ENCODE measurements at places on chromosomes 13 and 19.

DNA sequence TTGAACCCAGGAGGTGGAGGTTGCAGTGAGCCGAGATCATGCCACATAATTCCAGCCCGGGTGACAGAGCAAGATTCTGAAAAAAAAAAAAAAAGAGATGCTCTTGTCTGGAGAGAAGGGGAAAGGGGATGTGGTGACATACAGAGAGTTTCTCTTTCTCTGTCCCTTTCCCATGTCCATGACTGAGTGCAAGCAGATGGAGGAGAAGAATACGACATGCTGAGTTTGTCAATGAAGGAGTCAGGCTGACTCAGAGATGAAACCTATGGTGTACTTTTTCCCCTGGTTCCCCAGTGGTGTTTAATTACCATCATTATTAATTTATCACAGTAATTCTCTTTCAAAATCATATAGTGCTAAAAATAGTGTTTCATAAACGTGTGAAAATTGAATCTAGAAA is 448.8 kb downstream of the FOXO1 start:
- DNase-seq = no peak

DNA sequence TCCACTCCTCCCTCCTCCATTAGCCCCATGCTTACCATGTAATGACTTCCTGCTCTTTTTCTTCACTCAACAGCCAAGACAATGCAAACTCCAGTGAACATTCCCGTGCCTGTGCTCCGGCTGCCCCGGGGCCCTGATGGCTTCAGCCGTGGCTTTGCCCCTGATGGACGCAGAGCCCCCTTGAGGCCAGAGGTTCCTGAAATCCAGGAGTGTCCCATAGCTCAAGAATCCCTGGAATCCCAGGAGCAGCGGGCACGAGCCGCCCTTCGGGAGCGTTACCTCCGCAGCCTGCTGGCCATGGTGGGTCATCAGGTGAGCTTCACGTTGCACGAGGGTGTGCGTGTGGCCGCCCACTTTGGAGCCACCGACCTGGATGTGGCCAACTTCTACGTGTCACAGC is 2.9 kb upstream of the PPP1R37 start:
- DNase-seq = no peak

DNA sequence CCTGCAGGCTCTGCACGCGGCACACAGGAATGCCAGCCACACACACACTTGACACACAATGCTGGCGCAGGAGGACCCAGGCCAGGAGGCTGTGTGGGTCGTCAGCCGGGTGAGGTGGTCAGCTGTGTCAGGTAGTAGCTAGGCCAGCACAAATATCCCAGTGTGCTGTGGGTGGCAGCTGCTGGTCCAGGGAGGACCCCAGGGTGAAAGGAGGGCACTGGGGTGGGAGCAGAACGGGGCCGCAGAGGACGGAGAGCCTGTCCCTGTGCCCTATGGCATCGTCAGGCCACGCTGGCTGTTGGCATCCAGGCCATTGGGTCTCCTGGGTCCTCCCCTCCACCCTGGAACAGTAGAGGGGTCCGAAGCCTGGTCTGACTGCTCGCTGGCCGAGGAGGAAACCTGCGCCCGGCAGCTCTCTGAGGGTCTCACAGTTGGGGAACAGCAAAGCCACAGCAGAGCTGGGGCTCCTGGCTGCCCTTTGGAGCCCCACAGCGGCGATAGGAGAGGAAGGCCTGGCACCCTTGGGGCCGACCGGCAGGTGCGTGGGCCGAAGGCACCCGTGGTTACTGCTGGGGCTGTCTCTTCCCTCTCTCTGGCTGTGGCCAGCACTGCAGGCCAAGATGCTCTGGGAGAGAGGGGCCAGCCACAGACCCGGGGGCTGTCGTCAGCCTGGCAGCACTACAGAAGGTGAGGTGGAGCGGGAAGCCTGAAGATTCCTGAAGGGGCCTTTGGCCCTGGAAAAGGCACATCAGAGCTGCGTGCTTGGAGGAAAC is 27.3 kb downstream of the C13orf46 start:
- DNase-seq = no peak

- no peak for DNase-seq
Observed at GRCh38 chr19:7636317-7636690, 606 bp upstream of the STXBP2 start.

DNA sequence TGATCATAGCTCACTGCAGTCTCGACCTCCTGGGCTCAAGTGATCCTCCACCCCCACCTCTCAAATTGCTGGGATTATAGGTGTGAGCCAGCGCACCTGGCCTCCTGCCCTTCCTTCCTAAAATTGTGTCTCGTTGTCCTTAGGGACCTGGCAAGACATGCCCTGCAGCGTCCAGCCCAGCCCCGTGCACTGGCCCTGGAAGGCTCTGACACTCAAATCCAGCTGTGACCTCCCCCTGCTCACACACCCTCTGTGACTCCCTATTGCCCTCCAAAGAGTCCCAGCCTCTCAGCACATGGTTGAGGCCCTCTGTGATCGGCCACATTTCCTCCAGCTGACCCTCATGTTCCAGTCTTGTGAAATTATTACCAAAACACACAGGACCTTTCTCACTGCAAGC is 4.9 kb downstream of the MPV17L2 start:
- no peak for DNase-seq

- DNase-seq = no peak
Observed at GRCh38 chr13:34777089-34777913, 164.8 kb upstream of the NBEA start.

DNA sequence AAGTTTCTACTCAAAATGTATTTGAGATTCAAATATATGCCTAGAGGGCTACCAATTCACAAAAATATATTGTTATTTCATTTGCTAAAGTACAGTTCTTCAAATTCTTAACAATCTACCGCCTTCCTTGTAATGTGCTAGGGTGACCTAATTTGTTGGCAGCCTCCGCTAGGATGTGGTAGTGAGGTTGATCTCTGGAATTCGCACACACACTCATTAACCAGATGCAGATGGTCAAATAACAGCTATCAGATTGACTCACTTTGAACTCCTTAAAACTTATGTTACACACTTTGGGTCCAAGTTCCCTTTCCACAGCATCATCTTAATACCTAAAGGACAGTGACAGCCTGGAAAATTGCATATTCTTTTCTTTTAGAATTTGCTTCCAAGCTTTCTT is 367.3 kb downstream of the DCT start:
- DNase-seq = no peak

DNA sequence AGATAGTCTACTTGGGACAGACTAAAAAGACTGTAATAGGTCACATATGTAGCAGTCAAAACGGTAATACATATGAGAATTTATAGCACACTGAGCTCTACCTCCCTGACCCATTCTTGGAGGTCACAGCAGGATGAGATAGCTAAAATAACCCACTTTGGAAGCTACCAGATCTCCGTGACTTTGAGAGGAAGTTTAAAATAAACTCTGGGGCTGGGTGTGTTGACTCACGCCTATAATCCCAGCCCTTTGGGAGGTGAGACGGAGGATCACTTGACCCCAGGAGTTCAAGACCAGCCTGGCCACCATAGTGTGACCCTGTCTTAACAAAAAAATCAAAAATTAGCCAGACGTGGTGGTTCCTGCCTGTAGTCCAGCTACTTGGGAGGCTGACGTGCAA is 45.3 kb downstream of the DHRS12 start:
- DNase-seq = no peak

GRCh38 chr19:15962319-15962718 is 13.5 kb downstream of the OR10H4 start:
- no peak for DNase-seq

GRCh38 chr13:23146811-23147625 is 33.8 kb upstream of the SGCG start:
- no peak for DNase-seq

DNA sequence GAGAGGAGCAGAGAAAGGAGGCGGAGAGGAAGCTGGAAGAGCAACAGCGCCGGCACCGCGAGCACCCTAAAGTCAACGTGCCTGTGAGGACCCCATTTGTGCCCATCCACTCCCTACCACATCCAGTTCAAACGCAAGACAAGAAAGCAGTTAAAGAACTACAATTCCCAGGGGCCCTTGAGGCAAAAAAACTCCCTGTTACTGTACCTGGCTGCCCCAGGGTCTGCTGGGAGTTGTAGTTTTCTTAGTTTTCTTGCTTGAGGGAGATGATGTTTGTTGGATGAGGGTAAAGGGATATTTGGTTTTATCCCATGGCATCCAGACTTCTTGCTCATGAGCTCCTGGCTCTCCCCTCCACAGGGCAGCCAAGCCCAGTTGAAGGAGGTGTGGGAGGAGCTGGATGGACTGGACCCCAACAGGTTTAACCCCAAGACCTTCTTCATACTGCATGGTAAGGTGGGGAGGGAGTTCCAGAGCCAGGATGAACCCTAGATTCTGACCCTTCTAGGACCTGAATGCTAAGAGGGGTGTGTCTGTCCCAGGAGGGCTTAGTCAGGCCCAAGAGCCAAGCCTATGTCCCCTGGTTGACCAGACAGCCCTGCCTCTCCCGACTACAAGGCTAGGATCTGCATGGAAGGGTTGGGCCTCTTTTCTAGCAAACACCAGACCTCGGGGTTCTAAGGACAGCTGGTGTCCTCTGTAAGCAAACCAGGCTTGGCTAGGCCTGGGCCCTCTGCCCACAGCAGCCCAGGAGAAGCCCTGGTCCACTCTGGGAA is 13.2 kb downstream of the NUCB1 start:
- no peak for DNase-seq

DNA sequence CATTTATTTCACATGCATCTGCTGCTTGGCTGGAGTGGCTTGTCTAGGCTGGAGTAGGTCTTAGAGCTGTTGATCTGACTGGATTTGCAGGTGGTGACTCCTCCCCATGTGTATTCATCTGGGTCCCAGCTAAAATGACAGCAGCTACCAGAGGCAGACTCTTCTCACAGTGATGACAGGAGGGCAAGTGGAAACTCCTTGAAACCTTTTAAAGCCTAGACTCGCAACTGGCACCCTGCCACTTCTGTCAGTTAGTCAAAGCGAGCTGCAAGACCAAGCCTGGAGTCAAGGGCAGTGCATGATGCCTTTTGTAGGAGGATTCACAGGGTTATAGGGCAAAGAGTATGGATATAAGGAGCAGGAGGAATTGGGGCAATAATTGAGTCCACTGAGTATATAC is 65.2 kb downstream of the TEX26 start:
- DNase-seq = no peak

DNA sequence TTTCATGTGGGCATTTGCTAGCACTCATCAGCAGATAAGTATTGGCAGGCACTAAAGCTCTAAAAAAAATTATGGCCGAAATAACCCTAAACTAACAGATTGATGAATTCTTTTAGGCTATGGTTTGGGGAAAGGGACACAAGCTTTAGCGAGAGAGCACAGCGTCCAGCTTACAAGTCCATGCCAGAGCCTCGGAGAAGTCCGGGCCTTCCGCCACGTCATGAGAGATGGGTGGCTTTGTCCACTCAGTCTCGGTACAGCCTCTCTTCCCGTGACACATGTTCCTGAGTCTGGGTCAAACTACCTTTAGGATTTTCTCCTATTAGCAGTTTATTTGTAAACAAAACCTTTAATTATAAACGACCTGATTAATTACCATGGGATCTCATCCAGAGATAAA is 27.7 kb downstream of the TMTC4 start:
- DNase-seq = no peak

DNA sequence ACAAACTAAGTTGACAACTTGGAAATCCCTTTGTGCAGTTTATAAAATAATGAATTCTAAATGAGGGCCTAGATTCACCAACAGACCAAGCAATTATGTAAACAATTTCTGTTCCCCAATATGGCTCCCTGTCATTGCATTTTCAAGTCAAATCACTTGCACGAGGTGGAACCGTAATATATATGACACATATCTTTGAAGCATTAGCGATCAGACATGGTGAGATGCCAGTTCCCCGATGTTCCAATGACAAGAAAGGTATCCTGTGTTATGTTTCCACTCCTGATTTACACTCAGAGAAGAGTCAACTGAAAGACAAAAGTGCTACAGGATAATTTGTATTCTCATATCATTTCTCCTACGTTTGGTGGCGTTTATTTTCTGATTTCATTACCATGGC is 108.5 kb upstream of the TDRD3 start:
- DNase-seq = no peak

DNA sequence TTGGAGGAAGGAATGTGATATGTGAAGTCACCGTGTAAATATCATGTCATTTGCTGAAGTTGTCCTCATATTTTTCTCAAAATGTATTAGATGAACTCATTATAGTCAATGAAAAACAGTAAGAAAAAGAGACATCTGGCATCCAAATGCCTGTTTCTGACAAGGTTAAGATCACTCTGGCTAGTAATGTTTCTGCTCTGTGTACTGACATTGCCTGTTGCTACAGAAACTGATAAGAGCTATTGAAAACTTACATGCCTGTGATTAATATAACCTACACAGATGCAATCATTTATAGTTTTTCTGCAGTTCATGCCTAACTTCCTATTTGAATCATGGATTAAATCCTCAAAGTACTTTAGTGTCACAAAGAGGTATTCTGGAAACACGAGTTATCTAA is 249.8 kb downstream of the NBEA start:
- DNase-seq = no peak

DNA sequence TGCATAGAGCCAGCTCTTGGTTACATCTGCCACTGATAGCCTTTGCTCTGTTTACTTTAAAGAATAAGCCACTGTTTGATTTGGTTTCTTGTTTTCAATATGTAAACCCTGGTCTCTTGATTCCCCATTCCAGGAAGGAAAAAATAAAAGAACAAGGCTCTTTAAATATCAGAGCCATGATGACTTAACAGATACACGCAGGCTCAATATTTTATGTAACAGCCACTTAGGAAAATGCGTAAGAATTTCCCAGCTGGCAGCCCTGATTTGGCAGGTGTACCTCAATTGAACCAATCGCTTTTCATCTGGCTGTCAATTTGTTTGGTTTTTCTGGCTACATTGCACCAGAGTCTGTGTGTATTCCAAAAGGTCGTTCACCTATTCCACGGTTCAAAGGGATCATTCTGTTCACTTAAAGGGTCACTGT is 65.6 kb downstream of the IRS2 start:
- no peak for DNase-seq

GRCh38 chr13:79194272-79194671 is 211.8 kb downstream of the RBM26 start:
- no peak for DNase-seq

DNA sequence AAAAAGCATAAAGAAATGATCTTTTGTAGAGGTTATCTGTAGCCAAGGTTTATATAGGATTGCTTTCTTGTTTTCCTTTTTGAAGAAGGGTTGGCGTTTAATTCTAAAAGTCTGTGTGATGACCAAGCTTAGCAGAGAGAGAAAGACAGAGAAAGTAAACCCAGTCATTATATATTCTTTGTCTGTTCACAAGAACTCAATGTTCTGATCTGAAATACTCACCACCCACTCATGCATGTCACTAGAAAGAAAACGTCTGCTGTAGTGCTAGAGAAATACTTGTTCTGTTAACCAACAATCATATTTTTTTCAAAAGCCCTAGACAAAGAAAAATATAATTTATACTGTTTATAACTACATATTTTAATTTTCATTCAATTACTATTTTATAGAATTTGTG is 173.7 kb upstream of the SLITRK5 start:
- DNase-seq = no peak

- no peak for DNase-seq
Observed at GRCh38 chr13:30292325-30292724, 15.0 kb downstream of the KATNAL1 start.

- DNase-seq = no peak
Observed at GRCh38 chr13:114118511-114119123, 13.8 kb downstream of the RASA3 start.
